ENCODE measurements at places on chromosomes 7 and 10.

DNA sequence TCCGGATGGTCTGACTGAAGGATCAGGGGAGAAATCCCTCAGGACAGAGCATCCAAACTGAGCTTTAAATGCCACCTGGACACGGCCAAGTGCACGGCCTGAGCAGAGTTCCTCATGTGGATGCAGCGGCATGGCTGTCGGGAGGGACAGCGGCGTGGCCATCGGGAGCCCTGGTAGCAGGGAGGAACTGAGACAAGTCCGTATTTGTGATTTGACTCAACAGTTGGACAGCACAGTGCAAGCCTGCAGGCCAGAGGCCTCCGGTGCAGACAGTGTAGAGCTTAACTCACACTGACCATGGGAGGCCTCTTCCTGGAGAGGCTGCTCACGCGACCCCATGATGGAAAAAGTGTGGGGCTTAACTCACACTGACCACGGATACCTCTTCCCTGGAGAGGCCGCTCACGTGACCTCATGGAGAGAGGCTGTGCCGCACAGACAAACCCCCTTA is 207.4 kb downstream of the DIP2C start:
- DNase-seq: no peak

DNA sequence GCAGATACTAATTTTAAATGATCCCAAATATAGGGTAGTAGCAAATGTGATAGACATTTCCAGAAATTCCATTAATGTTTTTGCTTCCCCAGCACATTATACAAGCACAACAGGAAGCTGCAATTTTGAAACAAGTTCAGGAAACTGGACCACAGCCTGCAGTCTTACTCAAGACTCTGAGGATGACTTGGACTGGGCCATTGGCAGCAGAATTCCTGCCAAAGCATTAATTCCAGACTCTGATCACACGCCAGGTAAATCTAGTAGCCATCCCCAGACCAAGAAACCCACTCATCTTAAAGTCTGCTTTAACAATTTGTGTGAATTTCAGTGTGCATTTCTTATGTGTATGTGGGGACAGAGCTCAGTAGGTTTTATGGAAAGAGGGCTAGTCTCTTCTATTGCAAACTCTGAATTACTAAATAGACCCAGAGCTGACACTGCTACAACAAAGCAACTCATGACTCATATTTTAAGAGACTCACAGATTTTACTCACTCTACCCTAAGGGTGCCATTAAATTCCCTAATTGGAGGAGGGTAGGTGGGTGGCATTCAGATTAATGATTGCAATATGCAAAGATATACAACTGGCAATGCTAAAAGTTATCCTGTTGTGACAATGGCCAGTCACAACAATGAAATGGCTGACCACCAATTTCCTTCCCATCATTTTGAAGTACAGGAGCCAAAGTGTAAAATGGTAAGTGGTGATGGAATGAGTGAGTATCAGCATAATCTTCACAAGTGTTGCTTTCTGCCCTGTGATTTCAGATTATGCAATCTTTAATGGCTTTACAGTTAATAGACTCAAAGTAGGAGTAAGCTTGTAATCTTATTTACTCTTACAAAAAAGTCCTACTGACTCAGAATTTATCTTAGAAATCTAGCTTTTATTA is 317.6 kb upstream of the PLXDC2 start:
- DNase-seq: no peak

GRCh38 chr7:47089461-47089860 is 492.4 kb downstream of the TNS3 start:
- no peak for DNase-seq

DNA sequence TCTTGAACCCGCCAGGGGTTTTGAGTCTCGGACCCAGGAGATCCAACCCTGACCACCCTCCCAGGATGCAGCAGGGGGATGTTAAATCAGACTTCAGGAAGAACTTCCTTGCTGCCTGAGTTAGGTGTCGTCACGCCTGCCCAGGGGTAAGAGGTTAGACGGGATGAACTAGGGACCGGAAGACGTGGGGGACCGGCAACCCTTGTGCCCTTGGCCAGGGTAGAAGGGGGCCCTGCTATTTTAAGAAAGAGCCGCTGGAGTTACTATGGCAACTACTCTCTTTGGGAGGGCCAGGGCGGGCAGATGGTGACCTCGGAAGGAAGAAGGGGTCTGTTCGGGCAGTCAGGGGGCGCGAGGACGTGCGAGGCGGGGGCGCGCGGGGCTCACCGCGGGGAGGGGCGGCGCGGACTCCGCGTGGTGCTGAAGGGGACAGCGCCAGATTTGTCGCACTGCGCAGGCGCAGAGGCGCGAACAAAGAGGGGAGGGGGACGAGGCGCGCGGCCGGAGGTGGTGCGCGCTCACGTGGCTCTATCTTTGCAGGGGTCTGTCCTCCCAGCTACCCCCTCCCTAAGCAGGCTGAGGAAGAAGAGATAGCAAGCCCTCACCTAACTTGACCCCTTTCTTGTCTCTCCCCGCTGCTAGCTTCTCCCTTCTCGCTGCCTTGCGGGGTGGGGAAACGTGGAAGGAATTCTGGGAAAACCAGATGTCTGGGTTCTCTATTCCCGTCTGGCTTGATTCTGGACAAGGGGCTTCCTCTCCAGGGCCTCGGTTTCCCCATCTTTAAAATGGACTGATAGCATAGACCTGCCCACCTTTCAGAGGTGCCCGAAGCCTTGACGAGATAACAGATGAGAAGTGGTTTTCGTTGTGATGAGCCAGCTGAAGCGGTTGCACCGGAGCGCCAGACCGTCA is 940 bp upstream of the PSD start:
- no peak for DNase-seq

GRCh38 chr10:11401264-11402235 is 209.9 kb downstream of the USP6NL start:
- no peak for DNase-seq

- DNase-seq: no peak
Observed at GRCh38 chr10:120262857-120263547, 194.0 kb upstream of the PLPP4 start.

GRCh38 chr7:30382607-30383006 is 96.0 kb downstream of the NOD1 start:
- no peak for DNase-seq

GRCh38 chr7:131974671-131975070 is 418.2 kb upstream of the PODXL start:
- DNase-seq: no peak

DNA sequence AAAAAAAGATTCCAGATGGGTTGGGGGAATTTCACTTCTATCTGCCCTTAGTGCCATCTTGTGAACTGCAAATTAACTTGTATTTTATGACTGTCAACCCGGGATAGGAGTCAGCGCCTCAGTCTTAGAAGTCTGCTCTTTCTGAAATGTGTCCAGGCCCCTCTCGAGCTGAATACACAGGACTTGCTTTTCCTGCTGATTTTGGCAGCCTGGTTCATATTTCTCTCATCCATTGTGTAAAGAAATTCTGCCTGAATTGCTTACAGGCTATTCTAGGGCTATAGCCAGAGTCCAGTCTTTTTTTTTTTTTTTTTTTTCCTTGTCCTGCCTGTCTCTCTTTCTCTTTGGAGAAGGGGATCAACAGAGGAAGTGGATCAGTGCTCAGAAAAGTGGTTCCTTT is 24.6 kb downstream of the GATA3 start:
- DNase-seq: no peak

- no peak for DNase-seq
Observed at GRCh38 chr7:135661311-135662122, 797 bp upstream of the STMP1 start.

GRCh38 chr10:79239275-79239779 is 107.9 kb upstream of the PPIF start:
- no peak for DNase-seq
